ENCODE measurements at places on chromosomes 12 and 14.

DNA sequence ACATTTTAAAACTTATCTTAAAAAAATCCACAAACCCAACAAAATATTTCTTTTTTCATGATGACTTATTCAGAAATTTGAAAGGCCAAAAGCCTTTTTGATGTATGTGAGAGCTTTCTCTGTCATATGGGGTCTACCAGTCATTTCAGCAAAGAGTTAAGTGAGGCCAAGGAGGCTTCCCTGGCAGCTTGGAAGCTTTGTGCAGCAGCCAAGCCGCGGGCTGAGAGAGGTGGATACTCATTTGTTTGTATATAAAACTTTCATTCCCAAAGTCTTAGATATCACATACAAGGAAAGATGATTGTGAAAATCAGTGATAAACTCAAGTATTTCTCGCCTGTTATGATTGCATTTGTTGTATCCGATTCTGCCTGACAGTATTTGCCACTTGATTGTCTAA is 48.5 kb upstream of the RNU6-8 start:
- DNase-seq = no peak

GRCh38 chr12:118704527-118705241 is 276.7 kb upstream of the SRRM4 start:
- DNase-seq = no peak

GRCh38 chr12:105067511-105068031 is 16.7 kb downstream of the ALDH1L2 start:
- no peak for DNase-seq

GRCh38 chr14:23118506-23119362 is at the start of gene CEBPE:
TSS of gene CEBPE (minus strand) at chr14:23119255. CDS start at chr14:23119091, 164 bp downstream.
- DNase-seq = no peak

GRCh38 chr14:82757776-82758175 is 1224.1 kb upstream of the SEL1L start:
- no peak for DNase-seq

GRCh38 chr12:46896680-46897079 is 70.9 kb upstream of the SLC38A4 start:
- no peak for DNase-seq

GRCh38 chr12:55385891-55386290 is 14.4 kb upstream of the OR6C65 start:
- DNase-seq = no peak

DNA sequence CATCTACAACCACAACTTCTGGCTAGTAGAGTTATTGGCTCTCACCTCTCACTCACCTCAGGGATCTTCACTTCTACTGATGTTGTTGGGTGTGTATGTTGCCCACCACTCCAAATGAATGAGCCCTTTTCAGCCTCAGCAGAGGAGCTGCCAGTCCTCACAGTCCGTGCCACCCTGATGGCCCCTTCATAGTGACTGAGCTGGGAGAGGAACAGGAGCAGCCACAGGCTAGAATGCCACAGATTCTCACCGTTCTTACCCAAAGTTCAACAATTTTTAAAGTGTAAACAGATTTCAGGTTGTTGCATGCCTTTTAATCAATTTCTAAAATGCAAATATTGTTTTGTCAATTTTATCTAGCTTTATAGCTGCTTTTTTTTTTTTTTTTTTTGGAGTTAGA is 74.5 kb upstream of the DNM1L start:
- no peak for DNase-seq

- no peak for DNase-seq
Observed at GRCh38 chr12:122022393-122023338, 982 bp downstream of the BCL7A start.

GRCh38 chr12:131097202-131098177 is 143.8 kb downstream of the ADGRD1 start:
- no peak for DNase-seq

DNA sequence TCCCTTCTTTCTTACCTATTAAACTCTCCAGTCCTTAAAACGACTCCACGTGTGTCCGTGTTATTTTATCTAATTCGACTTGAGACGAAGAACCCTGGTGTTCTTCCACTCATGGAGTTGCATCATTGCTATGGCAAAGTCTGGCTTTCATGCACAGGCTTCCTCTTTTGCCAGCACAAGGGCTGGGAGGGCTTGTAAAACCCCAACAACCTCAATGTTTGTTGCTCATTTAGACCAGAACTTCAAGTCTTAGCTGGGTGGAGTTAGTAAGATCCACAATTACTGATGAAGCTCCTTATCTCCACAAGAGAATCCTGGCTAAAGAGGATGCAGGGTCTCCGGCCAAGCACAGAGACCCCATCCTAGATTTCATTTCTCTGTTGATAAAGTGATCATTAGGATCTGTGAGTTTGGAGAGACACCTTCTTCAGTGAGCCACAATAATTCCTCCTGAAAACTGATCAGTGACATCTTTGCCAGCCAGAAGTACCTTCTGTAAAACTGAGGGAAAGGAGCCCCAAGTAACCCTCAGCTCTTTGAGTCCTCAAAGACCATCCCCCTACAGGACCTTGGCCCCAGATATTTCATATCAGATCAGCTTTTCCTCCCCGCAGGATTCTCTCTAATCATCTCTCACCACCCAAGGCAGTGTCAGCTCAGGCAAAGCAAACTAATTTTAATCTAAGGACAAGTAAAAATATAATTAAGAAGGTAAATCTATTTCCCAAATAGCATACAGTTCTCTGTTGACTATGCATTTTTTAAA is 514.6 kb downstream of the FUT8 start:
- no peak for DNase-seq

- DNase-seq = no peak
Observed at GRCh38 chr14:31895206-31895605, 181.9 kb upstream of the ARHGAP5 start.

- no peak for DNase-seq
Observed at GRCh38 chr12:17097674-17098073, 491.7 kb upstream of the LMO3 start.

DNA sequence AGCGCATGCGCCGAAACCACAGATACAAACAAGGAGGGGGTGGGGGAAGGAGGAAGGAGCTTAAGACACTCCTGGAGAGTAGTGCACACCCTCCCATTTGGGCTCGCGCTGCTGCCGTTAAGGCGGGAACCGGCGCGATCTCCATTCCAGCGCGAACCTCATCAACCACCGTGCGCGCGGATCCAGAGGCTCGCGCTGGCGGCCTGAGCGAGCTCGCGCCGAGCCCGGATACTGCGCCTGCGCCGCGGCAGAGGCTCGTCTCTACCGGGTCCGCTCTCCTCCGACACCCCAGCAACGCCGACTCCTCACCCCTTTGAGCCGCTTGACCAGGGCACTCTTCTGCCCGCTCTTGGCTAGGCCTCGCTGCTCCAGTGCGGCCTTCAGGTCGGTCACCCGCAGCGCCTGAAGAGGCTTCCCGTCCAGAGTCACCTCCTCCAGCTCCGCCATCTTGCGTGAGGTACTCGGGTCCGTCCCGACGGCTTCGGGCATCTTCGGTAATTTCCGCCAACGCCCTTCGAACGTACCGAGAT is at the start of gene ACIN1:
ACIN1 (minus strand) TSS at position 471 of the 530 bp plus-strand sequence; CDS start at position 447, 24 bp downstream.
- DNase-seq = no peak

GRCh38 chr14:99995700-99996356 is 69.4 kb upstream of the EVL start:
- no peak for DNase-seq

DNA sequence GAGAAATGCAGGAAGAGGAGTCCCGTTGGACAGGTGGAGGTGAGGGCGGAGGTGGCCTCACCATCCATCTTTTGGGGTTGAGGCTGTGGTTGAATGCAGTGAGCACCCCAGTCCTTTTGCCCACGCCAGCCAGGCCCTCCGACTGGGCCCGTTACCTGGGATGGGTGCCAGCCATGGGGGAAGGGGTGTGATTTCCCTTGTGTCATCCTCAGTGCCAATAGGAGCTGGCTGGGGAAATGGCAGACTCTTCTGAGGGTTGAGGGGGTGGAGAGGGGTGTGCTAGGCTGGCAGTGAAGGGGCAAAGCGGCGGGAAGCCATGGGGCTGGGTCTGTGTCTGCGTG is 9.6 kb downstream of the KCNH3 start:
- DNase-seq = no peak

DNA sequence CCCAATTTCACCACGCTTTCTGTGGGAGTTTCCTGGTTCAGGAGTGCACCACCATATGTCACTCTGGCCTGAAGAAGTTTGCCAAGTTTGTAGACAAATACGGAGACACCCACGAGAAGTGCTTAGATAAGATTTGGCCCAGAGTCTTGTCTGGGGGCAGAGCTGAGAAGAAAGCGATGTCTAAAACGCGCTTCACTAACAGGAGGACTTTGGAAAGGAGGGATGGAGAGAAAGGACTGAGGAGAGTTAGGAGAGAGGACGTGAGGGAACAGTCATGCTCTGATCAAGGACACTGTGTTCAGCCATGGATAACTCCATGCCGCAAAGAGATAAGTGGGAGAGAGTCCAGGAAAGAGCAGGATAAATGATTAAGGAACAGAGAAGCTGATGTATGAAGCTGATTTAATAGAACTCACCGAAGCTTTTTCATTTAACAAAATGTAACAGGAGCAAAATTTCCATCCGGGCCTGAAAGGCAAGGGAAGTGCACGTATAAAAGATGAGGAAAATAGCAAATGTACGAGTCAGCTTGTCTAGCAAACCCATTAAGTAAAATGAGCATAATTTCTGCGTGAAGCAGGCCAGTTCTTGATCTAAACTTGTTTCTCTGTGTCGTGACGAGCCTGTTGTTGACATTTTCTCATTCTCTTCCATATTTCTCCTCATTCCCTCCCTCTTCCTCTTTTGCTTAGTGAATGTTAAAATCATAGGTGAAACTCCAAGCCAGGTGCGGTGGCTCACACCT is 23.4 kb upstream of the MAP3K9 start:
- no peak for DNase-seq
